Activated CD8-positive, alpha-beta memory T cell treated with anti-CD3 and anti-CD28 coated beads for 1 hour (primary cell): ENCODE measurements at places on chromosomes 5 and 9.

GRCh38 chr9:94911986-94912635 is 185.6 kb downstream of the AOPEP start:
- no peak for DNase-seq

DNA sequence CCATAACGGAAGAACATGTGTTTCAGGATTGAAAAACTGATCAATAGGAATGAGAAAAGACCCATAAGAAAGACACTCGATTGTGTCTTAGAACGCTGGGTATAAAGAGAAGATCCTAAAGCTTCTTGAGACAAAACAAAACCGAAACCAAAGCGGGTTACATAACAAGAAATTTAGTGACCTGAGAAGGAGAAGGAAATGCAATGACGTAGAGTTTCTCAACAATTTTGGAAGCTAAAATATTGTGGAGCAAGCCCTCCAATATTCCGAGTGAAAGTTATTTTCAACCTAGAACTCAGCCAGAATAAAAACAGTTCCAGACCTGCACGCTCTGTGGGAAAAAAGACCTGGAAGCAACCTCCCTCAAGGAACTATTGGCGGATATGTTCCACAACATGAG is 81.9 kb upstream of the FREM1 start:
- DNase-seq: no peak

DNA sequence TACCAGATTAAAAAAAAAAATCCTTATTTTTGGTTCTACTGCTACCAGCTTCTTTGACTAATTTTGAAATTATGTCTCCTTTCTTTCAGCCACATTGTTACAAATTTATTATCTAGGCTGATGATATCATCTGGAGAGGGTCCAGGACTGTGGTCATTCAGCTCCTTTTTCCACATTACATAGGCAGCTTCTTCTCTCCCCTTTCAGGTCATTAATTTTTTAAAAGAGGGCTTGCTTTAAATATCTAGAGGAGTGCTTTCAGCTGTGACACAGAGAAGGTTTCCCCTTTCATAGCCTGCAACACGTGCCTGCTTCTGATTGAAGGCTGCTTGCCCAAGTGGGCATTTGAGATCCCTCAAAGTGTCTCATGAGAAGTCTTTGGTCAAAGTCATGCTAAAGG is 155.7 kb upstream of the PAPPA start:
- no peak for DNase-seq

DNA sequence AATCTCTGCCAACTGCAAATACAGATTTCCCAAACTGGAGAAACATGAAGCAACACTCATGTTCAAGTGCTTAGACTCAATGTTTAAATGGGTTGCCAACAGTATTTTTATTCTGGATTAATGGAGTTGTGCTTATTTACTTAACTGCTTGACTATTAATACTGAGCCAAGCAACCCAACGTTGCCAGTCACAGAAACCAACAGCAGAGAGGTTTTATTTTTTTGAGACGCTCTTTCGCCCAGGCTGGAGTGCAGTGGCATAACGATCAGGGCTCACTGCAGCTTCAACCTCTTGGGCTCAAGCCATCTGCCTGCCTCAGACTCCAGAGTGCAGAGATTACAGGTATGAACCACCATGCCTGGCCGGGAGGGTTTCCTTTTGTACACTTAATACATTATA is 8.5 kb upstream of the TMEM268 start:
- DNase-seq: no peak

GRCh38 chr5:42876375-42876844 is 64.7 kb upstream of the SELENOP start:
- no peak for DNase-seq

- DNase-seq: no peak
Observed at GRCh38 chr9:100761276-100761802, 183.5 kb downstream of the CAVIN4 start.

DNA sequence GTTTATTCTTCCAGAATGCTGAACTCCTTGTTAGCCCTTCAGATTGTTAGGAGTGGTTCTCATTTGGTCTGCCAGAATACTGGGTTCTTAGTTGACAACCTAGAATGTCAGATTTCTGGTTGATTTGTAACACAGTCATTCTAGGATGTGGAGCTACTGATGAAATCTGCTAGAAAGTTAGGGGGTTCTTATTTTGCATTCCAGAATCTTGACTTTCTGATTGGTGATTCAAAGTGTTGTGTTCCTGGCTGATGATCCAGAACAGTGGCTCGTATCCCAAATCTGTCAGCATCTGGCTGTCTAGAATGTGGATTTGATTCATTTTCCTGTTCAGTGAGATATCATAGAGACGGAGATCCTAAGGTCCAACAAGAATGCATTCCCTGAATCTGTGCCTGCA is 21.9 kb downstream of the PTGS1 start:
- no peak for DNase-seq

DNA sequence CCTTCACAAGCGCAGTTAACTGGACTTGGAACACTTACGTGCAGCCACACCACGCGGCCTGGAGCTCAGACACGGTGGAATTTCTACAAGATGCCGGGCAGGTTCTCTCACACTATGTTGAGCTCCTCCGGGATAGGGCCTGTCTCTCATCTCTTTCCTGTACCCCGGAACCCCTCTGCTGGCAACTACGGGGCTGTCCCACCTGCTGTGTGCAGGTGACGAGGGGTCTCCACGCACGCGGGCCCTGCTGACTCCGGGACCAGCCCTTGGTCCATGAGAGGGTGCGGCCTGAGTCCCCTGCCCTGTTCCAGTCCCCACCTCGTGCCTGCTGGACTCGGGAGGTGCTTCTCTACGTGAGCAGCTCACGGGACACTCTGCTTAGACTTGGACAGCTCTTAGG is 40.1 kb downstream of the SLC6A3 start:
- DNase-seq: no peak

DNA sequence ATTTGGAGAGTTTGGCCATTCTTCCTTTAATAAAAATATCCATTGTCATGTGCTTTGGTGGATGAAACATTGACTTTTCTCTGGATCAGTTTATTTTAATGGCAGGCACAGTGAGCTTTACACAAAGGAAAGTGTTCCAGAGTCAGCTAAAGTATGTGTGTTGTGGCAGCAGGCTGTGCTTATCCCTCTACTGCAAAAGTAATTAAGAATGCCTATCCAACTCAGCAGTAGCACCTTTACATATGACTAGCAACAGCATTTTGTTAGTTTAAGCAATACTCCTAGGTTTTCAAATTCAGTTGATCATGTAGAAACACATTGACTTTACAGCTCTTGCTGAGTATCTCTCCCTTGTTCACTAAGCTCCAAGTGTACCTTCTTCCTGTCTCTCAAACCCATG is 730.5 kb upstream of the RGMB start:
- DNase-seq: no peak

DNA sequence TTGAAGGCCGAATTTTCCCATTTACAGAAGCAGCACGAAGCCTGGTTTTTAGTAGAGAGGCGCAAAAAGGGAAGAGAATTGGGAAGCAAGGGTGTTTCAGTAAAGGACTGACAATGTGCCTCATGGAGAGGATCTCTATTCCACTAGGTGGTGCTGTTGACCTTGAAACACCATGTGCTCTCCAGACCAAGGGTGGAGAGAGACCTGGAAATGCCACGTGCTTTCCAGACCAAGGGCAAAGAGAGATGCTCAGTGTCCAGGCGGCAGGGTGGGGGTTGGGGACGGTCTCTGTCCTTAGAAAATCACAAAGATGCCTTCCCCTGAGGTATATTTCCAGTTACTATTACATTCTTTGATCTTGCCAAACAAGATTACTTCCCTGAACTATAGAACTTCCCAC is 425.3 kb downstream of the CSNK1G3 start:
- no peak for DNase-seq

DNA sequence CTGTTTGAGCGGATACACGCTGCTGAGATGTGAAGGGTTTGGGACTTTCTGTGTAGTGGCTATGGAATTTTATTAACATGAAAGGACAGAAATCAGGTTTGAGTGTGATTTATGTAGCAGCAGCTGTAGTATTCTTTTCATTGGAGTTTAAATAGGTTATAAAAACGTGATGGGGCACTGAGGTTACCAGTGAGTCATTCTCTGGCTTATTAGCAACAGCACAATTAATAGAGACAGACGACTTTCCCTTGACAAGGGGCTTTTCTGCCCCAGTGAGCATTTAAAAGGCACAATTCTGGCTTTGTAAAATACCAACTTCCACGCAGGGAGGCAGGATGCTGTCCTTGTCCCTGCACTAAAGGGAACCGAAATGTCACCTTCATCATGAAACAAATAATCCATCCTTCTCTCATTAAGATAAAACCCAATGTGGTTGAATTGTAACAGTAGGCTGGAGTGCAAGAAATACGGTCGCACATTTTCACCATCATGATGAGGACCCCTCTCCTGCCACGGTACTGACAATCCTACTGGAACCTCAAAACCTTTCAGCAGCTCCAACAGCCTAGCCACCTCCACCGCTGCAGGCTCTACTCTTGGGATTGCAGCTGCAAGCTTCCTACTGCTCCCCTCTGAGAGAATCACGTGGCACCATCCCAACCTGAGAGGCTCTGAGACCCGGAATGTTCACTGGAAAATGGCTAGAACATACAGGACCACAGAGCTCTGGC is 293.9 kb downstream of the IRX1 start:
- DNase-seq: no peak

GRCh38 chr9:75814667-75815066 is 75.8 kb upstream of the PCSK5 start:
- no peak for DNase-seq

GRCh38 chr9:84394036-84394435 is 53.5 kb upstream of the SLC28A3 start:
- no peak for DNase-seq

- no peak for DNase-seq
Observed at GRCh38 chr5:387491-388265, 55.3 kb upstream of the EXOC3 start.

GRCh38 chr5:10201223-10201868 is 48.3 kb downstream of the ATPSCKMT start:
- DNase-seq: no peak

DNA sequence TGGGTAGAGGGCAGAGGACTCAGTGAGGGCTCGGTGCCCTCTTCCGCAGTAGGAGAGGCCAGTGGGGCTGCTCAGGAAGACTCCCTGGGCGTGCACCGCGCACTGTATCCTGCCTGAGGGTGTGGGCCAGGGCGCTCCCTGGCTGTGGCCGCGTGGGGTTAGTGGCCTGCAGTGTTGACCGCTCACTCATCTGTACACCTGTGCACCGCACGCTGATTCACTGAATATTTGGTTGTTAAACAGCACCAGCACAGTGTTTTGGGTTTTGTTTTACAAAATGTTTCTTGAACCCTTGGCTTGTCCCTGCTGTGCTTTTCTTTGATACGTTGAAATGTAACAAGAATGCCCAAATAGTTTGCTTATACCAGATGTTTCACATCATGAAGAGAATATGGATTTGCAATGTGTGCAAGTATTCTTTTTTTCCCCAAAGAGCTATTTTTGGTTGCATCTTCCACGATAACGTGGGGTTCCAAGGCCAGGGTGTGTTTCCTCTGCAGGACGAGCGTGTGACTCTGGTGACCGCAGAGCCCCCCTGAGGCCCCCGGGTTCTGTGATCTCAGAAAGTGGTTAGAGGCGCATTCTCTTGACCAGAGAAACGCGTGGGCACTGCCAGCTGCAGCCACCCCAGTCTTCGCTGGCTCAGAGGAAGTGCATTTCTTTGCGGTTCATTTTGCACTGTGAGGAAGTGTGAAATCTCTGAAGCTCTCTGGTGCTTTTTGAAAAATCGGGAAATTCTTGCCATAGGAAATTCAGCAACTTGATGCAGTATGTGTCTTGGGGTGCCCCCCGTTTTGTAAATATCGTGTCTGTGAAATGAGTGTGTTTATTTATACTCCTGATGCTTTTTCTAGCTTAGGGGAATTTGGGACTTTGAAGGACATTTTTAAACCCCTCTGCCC is 46.9 kb downstream of the AHRR start:
- DNase-seq: no peak

GRCh38 chr9:77601476-77602099 is 46.5 kb downstream of the GNA14 start:
- DNase-seq: no peak

DNA sequence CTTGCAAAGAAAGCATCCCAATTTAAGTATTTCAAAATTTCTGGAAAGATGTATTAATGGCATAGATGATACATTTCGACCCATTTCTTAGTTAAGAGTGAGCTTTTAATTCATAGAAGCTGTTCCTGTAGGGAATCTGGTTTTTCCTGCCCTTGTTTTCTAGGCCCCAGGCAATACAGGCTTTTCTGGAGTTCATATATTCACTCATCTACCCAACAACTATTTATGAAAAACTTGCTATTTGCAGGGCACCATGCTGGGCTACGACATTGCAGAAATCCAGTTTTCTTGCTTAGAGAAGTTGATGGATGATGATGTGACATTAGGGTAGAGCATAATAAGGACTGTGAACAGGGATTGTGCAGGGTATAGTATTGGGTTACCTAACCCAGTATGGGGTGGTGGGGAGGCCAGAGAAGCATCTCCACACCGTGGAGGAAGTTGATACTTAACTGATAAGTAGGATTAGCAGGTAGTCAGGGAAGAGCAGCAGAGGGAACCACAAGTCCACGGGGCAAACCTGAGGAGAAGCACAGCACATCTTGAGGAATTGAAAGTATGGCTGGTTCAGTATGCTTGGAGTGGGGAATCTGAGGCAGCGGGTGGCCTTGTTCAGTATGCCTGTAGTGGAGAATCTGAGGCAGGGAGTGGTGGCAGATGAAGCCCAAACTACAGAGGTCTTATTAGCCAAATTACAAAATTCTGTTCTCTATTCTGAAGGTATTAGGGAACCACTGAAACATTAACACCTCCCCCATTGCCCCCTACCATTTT is 247.5 kb downstream of the ARRDC3 start:
- DNase-seq: no peak

DNA sequence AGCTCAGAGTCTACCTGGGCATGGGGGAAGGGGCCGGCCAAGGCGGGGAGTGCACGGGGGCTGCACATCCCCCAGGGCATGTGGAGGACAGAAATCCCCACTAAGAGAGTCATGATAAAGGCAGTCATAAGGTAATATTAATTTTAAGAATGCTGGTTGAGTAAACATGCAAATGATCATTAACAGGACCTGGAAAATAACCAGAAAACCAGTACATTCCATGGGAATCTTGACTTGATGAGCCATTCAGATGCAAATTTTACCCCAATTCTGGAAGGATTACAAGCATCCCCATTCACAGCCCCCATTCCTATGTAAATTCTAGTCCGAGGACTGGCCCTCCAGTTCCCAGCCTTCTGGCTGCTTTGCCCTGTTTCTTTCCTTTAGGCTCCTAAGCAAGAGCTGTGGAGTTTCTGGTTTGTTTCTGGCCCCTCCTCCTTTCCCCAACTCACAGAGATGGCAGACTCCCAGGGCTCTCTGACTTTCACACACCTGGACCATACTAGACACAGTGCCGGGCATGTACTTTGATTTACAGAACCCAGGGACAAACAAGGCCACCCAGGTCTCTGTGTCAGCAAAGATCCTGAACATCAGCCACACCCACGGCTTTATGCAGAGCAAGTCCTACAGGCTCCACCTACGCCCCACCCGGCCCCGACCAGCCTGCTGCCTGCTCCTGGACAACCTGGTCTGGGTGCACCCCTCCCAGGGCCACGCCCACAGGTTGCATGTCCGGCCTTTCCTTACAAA is 62.7 kb downstream of the SEMA4D start:
- DNase-seq: no peak

- DNase-seq: no peak
Observed at GRCh38 chr5:85681871-85682270, 935.9 kb upstream of the COX7C start.
